Upper lobe of left lung (tissue), 6 donors: ENCODE measurements at places on chromosomes 5 and 9.

DNA sequence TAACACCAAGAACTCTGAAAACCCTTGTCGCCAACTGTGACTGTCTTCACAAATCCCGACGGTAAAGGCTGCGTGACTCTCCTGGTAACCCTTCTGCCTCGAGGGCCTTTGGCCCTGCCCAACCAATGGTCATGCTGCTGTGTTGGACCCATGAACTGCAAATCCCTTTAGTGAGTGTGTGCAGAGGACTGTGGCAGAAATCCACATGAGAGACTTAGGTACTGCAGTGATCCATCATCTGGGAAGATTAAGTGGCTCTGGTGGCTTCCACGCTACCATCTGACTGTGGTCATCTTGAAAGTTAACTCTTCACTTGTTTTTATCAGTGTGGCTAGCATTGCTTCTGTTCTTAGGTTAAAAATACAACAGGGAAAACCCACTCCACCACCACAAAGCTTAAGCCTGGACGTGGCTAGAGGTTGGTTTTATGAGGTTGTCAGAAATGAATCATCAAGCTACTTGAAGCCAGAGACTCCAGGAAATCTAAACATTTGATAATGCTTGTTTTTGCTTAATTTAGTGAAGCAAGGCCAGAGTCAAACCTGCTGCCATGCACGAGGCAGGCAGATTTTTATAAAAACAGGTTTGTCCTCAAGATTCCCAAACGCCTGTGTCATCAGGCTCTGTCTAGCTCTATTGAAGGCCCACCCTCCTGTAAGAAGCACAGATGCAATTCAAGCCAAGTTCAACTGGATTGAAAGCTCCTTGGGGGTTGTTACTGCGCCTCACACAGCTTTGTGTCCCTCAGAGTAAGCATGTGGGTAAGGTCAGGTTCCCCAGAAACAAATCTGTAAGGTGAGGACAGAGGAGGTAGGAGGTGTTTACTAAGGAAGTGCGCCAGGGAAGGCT, 52.7 kb upstream of the ERCC6L2 start:
- no peaks in the 10 kb centered on the region for H3K27me3 ChIP-seq
- H3K4me1 ChIP-seq, result no peaks in the 10 kb centered on the region
- no peak overlapping the region for H3K27ac ChIP-seq
- no peak overlapping the region for H3K4me3 ChIP-seq
- no peaks in the 10 kb centered on the region for H3K36me3 ChIP-seq

DNA sequence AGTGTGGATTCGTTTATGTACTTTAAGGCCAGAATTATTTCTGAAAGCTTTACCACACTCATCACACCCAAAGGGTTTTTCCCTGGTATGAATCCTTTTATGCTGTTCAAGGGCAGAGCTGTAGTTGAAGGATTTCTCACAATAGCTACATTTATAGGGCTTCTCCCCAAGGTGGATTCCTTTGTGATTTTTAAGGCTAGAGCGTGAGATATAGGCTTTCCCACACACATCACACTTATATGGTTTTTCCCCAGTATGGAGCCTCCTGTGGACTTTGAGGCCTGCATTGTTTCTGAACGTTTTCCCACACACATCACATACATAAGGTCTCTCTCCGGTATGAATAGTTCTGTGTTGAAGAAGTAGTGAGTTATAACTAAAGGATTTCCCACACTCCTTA, 11.2 kb downstream of the ZFP62 start:
- no peak for DNase-seq
- no peak overlapping the region for H3K4me3 ChIP-seq
- H3K27me3 ChIP-seq, result no peaks in the 10 kb centered on the region
- H3K4me1 ChIP-seq, result no peaks in the 10 kb centered on the region
- H3K27ac ChIP-seq, result no peak overlapping the region

DNA sequence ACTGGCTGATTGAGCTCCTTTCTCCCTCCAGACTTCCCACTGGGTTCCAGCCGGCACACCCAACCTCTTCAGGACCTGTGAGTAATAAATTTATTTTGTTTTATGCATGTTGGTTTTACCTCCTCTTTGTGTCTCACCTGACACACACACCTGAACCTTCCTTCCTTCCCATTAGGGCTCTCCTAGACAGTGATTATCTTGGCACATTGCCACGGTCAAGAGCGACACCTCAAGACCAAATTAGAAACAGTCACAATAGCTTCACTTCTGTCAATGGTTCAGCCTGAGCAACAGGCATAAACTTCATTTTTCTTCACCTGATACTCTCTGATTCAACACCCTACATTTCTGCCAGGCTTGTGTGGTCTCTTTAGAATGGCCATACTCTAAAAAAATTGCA, 296.3 kb upstream of the SMARCA2 start:
- H3K4me1 ChIP-seq, result no peaks in the 10 kb centered on the region
- no peak overlapping the region for H3K4me3 ChIP-seq
- no peak for DNase-seq
- no peak overlapping the region for H3K27ac ChIP-seq

DNA sequence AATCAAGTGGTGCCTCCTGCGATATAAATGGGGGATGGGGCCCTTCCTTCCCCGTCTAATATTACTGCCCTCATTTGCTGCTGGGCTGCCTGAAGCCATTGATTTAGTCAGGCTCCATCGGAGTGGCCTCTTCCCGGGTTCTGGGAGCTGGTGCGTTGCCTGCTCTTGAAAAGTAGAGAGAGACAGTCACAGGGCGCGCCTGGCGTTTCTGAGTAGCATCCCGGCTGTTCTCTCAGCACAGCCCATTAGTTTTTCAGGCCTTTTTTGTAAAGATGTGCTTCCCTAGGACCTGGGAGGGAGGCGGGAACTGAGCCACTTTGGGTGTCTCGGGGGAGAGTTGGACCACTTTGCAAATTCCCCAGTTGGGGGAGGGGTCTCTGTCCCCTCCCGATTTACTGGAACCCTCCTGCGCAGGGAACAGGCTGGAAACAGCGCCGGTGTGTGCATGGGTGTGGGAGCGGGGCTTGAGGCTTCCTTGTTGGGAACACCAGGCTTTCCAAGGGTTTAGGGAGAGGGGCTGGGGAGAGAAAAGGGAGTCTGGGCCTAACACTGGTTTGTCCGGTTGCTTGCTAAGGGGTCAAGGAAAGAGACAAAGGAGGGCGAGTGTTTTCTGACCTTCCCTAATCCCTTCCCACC, 4.7 kb downstream of the PRDM6 start:
- H3K27ac ChIP-seq, result peak overlapping the region; percentile 88
- H3K4me3 ChIP-seq, result no peak overlapping the region
- peaks cover 20% of the 10 kb centered on the region for H3K4me1 ChIP-seq
- DNase-seq, result peak; percentile 1

DNA sequence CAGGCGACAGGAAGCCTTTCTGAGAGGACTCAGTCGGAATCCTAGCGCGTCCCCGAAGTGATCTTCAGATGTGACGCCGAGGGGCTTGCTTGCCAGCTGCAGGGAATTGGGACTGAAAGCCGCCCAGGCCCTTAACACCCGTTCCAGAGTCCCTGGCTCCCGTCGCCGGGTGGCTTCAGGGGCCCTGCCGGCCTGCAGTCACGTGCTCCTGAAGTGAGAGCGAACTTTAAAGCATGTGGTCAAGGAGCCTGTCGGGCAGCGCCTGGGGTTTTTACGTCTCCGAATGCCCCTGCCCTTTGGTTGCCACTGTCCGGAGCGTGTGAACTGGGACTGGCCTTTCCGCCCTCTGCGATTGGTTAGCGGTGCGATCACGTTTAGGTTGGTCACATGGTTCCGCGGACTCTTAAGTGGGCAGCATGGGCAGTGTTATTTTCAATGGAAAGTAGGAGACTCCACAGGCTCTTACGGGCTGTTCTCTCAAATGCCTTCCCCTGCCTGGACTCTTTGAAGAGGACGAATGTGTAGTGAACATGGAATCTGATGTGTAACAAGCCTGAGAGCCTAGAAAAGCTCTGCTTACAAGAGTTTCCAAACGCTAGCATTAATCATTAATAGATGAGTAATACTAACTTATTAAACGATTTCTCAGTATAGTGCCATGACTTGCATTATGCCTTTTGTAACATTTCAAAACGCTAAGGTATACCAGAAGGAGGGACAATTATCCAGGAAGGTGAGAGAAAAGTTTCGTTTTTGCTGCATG, 1.9 kb downstream of the VLDLR start:
- peaks cover 45% of the 10 kb centered on the region for H3K4me1 ChIP-seq
- no peaks in the 10 kb centered on the region for H3K36me3 ChIP-seq
- H3K27me3 ChIP-seq, result no peaks in the 10 kb centered on the region
- H3K4me3 ChIP-seq, result peak overlapping the region; percentile 67

DNA sequence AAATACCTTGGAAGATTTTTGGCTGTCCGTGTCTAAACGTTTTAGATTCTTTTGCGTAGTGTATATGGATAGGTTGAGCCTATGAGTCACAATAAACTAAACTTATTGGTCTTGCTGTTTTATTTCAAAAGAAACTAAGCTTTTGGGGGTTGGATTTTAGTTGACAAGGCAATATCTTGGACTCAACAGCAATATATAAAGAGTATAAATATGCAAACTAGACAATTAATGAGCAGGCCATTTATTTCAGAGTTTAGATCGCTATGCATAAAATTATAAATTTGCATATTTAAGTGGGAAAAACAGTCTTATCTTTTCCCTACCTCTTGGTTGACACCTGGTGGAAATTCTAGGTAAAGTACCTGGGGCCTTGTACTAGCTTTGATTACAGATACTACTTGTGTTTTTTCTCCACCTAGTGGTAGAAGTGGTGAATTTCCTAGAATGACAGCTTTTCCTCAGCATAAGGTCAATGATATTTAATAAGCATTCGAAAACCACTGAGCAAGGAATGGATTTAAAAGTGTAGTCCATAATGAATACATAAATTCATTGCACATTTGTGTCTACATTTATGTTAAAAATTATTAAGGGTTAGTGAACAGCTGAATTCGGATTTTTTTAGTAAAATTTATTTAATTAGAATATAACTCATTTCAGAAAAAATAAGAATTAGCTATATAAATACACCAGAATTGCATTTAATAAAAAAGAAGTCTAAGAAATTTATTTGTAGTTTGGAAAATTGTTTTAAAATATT, 1.7 kb upstream of the ARRDC3 start:
- H3K36me3 ChIP-seq, result no peaks in the 10 kb centered on the region
- H3K4me3 ChIP-seq, result no peak overlapping the region
- peak overlapping the region; percentile 99 for H3K27ac ChIP-seq
- peaks cover 9% of the 10 kb centered on the region for H3K4me1 ChIP-seq
- no peaks in the 10 kb centered on the region for H3K27me3 ChIP-seq

GRCh38 chr5:158139161-158139560, 280.2 kb upstream of the CLINT1 start:
- no peaks in the 10 kb centered on the region for H3K27me3 ChIP-seq
- H3K27ac ChIP-seq, result no peak overlapping the region
- DNase-seq, result no peak
- H3K4me1 ChIP-seq, result no peaks in the 10 kb centered on the region

- no peak for DNase-seq
- peak overlapping the region; percentile 96 for H3K27ac ChIP-seq
- H3K4me3 ChIP-seq, result peak overlapping the region; percentile 89
- no peaks in the 10 kb centered on the region for H3K27me3 ChIP-seq
These were observed 324 bp downstream of the LPCAT1 start for GRCh38 chr5:1523480-1523792.

DNA sequence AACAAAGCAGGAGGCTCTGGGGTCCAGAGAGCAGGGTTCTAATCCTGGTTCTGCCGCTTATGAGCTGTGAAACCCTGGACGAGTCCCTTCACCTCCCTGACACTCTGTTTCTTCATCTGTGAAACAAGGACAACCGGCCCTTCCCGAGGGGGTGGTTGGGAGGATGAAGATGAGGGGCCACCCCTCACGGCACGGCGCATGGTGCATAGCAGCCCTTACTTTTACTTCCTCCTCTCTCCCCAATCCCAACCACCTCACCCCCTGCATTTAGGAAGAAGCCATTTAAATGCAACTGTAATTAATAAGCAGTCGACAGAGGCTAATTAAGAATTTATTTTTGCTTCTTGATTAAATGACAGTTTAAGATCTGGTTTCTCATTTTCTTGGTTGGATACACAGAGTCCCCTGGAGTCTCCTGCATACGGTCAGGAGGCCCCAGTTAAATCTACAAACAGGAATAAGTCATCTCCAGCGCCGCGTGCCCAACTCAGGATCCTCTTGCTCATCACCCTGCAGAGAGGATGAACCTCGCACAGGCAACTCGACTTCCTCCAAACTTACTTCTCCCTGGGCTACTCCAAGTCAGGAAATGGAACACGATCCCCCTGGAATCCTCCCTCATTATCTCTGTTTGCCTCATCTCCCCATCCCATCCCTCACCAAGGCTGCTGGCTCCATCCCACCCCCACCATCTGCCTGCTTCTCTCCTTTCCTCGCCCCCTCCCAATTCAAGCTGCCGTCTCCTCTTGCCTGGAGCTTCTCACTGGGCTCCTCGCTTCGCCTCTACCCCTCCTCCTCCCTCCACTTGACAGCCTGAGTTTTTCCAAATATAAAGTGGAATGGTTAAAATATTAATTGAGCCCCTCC, 95.9 kb downstream of the HRH2 start:
- no peak for DNase-seq
- no peaks in the 10 kb centered on the region for H3K36me3 ChIP-seq
- H3K4me3 ChIP-seq, result no peak overlapping the region
- H3K4me1 ChIP-seq, result no peaks in the 10 kb centered on the region

GRCh38 chr9:82308836-82309235, 320.3 kb downstream of the SPATA31D1 start:
- H3K27ac ChIP-seq, result no peak overlapping the region
- no peaks in the 10 kb centered on the region for H3K27me3 ChIP-seq
- DNase-seq, result no peak
- no peak overlapping the region for H3K4me3 ChIP-seq
- H3K36me3 ChIP-seq, result no peaks in the 10 kb centered on the region

DNA sequence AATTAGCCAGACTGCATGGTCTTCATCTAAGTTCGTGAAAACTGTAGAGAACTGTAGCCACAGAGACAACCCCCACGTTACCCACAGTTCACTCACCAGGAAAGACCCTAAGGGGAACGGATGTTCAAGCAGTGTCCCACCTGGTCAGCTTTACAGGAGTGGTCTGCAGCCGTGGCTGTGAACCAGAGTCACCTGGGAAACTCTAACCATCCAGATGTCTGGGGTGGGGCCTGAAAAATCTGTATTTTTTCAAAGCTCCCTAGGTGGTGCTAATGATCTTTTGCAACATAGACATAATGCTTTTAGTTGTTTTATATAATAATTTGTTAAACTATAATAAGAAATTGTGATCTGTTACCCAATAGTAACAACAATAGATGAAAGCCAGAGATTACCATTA, 47.7 kb upstream of the ANGPTL2 start:
- no peak overlapping the region for H3K27ac ChIP-seq
- H3K4me1 ChIP-seq, result no peaks in the 10 kb centered on the region
- H3K4me3 ChIP-seq, result no peak overlapping the region
- no peaks in the 10 kb centered on the region for H3K36me3 ChIP-seq
- DNase-seq, result no peak
